NCI-H226 (cell line): ENCODE measurements at places on chromosomes 7 and 10.

GRCh38 chr10:58023341-58024073, 244.2 kb downstream of the IPMK start:
- DNase-seq, result peak; percentile 83

- DNase-seq, result no peak
Observed at GRCh38 chr7:6250364-6250833, 22.0 kb downstream of the CYTH3 start.

GRCh38 chr10:129525401-129525801, 58.4 kb downstream of the MGMT start:
- DNase-seq, result peak; percentile 67

GRCh38 chr10:101566333-101567164, 21.5 kb downstream of the POLL start:
- DNase-seq, result no peak

- DNase-seq, result peak; percentile 85
Observed at GRCh38 chr10:103772096-103772845, 83.1 kb downstream of the SH3PXD2A start.

- DNase-seq, result no peak
Observed at GRCh38 chr10:89064748-89065147, 74.2 kb downstream of the FAS start.

DNA sequence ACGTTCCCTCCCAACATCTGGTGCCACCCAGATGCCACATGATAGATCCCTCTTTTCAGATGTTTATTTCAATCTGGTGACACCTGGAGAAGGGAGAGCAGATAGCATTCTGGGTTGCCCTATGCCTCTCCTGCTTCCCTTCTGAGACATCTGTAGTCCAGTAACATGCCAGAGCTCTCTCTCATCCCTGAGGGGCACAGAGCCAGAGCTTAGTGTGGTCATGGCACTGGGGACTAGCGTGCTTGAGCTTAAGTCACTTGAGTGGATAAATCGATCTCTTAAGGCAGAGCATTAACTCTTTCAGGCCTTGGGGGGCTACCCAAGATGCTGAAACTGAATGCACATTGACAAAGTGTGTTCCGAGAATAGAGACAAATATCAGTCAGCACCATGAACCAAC, 47.9 kb downstream of the WNT2 start:
- no peak for DNase-seq

DNA sequence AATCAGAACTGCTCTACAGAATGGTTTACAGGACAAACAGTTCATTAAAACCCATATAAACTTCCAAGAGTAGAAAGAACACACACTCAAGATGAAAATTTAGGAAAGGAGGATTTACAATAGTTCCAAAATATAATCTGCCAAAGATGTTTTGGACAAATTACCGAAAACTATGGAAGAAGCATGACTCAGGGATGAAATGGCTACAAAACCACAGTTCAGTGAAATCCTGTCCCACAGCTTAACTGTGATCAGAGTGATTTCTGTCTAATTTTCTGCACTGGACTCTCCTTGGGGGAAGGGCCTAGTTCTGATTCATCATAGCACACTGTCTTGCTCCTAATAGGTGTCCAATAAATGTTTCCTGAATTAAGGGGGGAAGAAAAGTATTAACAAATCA, 82.2 kb downstream of the HIPK2 start:
- no peak for DNase-seq

GRCh38 chr10:94439275-94439861, 37.0 kb downstream of the TBC1D12 start:
- peak; percentile 24 for DNase-seq

GRCh38 chr10:106997721-106998120, 166.8 kb downstream of the SORCS1 start:
- DNase-seq, result no peak

- no peak for DNase-seq
Observed at GRCh38 chr10:49325916-49326783, 27.2 kb downstream of the C10orf71 start.

DNA sequence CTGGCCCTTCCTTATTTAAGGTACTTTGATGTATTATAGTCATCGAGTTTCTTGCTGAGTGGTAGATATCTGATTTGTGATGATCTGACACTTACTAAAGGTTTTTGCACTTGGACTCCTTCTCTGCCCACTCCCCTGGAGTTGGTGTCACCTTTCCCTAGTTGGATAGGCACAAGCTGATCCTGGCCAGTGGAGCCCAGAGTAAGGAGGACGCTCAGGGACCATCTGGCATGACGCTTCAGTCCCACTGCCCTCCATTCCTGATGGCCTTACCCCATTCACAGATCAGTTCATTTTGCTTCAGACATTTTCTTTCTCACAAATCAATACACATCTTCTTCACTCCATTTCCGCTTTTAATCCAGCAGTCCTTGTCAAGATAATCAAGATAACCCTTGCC, 20.1 kb downstream of the ASB15 start:
- no peak for DNase-seq

DNA sequence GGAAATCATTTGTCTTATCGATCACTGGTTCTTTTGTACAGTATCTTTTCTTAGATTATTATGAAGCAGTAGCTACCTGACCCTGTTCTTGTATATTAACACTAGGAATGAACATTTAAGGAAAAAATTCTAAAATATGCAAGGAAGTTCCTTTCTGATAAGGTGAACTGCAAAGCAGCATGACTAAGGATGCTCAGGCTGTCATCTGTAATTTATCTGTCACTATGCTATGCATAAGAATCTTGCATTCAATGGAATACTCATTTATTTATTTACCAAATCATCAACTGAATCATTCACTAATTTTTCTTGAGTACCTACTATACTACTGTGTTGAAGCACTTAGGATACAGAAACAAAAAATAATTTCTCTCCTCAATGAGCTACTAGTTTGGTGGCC, 5.8 kb downstream of the GSDME start:
- peak; percentile 78 for DNase-seq

GRCh38 chr10:99654390-99655175, 4.7 kb upstream of the ENTPD7 start:
- DNase-seq, result peak; percentile 25

- no peak for DNase-seq
Observed at GRCh38 chr10:6089334-6090219, 743 bp downstream of the RBM17 start.

GRCh38 chr10:2744547-2745200, 322.7 kb upstream of the PFKP start:
- no peak for DNase-seq

DNA sequence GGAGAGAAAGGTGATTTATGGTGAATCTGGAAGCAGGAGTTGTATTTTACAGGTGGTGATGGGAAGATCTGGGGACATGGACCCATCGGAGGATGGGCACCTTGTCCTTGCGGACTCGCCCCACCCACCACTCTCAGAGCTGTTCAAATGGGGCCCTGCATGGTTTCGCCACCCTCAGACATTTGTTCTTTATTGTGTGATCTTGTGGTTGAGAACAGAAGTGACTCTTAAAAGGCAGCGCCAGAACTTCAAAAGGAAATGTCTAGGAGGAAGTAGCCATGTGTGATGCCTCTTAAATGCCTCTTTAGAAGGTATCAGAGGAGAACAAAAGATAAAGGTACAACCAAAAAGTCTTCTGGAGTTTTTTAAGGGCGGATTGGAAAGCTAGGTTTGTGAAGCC, 205.7 kb downstream of the KIAA1217 start:
- no peak for DNase-seq

DNA sequence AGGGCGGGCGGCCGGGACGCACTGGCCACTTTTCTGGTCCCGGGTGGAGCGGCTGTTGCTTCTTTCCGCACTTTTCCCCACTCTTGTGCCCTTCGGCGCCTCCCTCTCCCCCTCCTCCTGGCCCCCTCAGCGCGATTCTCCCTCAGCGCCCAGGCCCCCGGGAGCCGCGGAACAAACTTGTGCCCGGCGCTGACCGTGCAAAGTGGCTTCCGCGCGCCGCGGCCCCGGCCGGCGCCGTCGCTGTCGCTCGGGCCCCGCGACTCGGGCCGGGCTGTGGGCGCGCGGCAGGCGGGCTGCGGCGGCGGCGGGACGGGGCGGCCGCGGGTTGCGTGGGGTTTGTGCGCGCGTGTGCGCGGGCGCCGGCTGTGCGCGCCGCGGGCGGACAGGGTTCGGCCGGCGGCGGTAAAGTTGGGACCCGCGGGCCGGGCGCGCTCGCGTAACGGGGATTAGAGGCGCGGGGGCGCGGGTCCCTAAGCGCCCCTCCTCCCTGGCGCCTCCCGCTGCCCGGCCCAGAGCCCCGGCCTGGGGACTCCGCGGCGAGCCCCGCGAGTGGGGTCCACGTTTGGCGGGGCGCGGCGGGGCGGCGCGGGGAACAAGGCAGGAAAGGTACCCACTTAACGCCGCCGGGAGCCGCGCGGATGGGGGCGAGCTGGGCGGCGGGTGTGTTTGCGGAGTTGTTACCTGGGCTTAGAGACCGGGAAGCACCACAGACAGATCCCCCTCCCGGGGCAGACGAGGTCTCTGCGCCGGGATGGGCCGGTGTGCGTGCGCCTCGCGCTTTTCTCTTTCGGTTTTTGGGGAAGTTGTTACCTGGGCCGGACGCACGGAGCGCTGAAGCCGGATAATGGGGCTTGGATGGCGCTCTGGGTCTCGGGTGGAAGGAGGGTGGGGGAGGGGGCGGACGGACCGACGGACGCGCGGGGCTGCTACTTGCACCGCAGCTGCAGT, 860 bp downstream of the ZEB1 start:
- peak; percentile 20 for DNase-seq

DNA sequence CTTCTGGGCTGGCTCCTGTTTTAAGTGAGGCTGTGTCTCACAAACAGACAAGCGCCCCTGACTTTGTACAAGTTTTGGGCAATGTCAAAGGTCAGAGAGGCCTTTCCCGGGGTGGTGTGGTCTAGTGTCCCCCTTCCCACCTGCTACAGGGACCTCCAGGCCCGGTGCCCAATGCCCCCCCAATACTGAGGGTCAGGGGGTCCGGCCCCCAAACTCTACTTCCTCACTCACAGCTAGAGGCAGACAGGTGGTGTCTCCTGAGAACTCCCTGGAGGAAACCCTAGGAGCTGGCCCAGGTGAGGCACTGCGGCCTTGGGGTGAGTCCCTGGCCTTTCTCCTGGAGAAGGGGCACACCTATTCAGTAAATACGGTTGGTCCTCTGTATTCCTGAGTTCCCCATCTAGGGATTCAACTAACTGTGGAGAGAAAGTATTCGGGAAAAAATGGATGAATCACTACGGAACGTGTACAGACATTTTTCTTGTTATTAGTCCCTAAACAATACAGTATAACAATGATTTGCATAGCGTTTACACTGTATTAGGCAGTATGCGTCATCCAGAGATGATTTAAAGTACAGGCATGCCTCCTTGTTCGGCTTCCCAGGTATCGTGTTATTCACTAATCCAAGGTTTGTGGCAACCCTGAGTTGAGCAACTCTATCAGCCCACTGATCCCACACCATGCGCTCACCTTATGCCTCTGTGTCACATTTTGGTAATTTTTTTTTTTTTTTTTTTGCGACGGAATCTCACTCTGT, 308.1 kb downstream of the WDR37 start:
- DNase-seq, result no peak

DNA sequence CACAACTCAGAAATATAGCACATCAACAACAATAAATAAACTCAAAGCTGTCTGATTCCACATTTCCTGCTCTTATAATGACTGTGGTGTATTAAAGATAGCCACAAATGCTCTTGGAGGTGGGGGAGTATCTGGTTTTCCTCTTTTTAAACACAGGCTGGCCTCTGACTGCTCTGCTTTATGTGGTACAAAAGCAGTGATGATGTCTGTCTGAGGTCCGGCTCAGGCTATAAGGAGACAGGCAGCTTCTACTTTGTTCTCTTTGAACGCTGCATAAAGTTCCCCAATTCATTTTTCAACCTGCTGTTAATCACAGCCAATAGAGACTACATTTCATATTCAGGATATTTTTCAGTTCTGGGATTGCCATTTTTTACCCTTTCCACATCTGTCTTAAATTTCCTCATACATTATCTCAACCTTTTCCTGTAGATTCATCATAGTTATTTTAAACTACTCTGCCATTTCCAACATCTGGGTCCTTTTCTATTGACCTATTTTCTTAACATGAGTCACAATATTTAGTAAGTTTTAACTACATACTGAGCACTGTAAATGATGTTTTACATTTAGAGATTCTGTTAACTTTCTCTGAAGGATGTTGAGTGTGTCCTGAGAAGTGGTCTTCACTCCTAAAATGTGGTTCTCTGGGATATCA, 64.9 kb downstream of the CRPPA start:
- peak; percentile 27 for DNase-seq

DNA sequence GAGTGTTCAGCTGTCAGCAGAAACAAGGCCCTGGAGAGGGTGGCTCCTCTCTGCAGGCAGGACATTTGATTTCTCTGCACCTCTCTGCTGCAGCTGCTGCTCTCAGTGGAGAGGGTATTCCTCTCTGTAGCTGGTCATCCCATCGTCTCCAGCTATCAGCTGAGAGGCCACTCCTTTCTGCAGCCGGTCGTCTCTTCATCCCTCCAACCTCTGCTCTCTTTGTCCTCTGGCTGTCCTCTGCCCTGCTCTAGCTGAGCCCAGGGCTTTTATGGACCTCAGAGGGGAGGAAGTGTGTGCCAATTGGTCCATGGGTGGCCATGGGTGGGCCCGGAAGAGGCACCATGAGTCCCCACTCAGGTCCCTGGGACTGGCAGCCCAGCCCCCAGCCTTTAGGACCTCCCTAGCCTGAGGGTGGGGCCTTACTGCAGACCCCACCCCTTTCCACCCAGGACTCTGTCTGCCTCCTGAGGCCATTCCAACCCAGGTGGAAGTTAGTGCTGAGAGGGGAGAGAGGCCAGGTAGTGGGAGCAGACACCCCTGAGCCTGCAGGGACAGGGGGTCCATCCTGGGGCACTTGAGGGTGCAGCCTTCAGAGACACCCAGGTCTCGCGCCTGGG, 26.2 kb upstream of the CDCA7L start:
- DNase-seq, result no peak

DNA sequence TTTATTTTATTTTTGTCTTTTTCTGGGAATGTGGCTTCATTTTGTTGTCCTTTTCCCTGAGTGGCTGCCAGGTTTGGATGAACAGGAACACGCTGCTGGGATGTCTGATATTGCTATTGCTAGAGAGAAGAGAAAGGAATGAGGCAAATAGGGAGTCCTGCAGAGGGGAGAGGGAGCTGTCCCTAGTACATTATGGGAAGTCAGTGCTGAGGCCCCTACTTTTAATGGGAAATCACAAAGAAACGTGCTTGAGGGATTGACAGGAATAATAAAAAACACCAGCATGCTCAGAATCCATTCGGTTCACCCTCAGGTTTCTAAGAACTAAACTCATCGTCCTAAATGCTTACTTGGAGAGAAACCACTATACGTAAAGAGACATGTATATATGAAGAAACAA, 306.6 kb downstream of the PLXNA4 start:
- DNase-seq, result no peak

- DNase-seq, result no peak
Observed at GRCh38 chr10:104333728-104334373, 4.4 kb downstream of the ITPRIP start.

DNA sequence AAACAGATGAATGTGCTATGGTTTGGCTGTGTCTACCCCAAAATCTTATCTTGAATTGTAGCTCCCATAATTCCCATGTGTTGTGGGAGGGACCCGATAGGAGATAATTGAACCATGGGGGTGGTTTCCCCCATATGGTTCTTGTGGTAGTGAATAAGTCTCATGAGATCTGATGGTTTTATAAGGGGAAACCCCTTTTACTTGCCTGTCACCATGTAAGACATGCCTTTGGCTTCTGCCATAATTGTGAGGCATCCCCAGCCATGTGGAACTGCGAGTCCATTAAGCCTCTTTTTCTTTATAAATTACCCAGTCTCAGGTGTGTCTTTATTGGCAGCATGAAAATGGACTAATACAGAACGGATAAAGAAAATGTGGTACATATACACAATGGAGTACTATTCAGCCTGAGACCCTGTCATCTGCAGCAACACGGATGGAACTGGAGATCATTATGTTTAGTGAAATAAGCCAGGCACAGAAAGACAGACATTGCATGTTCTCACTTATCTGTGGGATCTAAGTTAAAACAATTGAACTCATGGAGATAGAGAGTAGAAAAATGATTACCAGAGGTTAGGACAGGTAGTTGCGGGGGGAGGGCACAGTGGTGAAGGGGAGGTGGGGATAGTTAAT, 587.6 kb upstream of the NRP1 start:
- no peak for DNase-seq
